Stimulated activated CD4-positive, alpha-beta T cell treated with anti-CD3 and anti-CD28 coated beads, Interleukin-15, amount 100 ng/mL, for 48 hours (primary cell): ENCODE measurements at places on chromosomes 2 and 18.

- DNase-seq: no peak
Observed at GRCh38 chr2:102487761-102488462, 14.9 kb downstream of the SLC9A4 start.

DNA sequence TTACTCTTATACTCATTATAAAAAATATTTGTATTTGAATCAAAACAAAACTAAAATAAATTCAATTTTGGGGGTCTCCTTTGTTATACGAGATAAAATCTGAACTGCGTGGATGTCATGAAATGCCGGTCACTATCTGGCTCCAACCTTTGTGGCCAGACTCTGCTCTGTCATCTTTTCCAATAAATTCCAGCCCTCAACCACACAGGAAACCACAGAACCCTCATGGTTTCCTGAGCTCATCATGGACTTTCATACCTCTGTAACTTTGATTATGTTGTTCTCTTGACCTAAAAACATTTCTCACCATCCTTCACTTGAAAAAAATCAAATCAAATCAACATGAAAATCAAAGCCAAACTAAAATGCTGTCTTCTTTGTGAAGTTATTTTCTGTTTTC, 724.7 kb downstream of the METTL4 start:
- no peak for DNase-seq

DNA sequence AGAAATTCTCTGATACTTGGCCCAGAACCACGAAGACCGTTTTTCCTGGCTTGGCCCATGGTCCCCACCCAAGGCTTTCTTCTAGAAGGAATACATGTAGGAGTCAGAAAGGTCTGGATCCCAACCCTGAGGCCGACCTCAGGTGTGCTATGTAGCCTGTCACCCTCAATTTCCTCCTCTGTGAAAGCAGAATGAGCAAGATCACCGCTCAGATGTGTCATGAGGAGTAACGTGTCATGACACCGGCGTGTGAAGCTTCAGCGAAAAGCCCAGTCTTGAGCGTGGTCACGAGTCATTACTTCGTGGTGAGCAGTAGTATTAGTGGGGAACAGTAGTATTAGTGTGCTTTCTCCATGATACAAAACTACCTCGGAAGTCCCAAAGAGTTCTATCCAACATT, 103.4 kb downstream of the ALPK2 start:
- DNase-seq: peak; percentile 72

GRCh38 chr2:205683502-205684367, 1.4 kb downstream of the NRP2 start:
- no peak for DNase-seq
